ENCODE measurements at places on chromosomes 1 and 21.

GRCh38 chr21:41168391-41169257, 664 bp downstream of the BACE2 start:
- no peak for DNase-seq

- DNase-seq, result no peak
Measured at GRCh38 chr1:2088458-2088857, 38.2 kb downstream of the PRKCZ start.

- DNase-seq, result no peak
Measured at GRCh38 chr1:103274886-103275285, 166.6 kb upstream of the COL11A1 start.

DNA sequence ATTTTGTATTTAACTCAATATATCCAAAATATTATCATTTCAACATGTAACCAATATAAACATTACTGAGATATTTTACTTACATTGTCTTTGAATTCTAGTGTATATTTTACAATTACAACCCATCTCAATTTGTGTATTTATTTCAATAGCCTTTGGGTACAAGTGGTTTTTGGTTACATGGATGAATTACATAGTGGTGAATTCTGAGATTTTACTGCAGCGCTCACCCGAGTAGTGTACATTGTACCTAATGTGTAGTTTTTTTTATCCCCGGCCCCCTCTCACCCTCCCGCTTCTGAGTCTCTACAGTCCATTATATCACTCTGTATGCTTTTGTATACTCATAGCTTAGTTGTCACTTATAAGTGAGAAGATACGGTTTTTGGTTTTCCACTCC, 117.0 kb upstream of the GALNT2 start:
- DNase-seq, result no peak

- DNase-seq, result no peak
Measured at GRCh38 chr1:20413136-20413775, 72.8 kb downstream of the CAMK2N1 start.

DNA sequence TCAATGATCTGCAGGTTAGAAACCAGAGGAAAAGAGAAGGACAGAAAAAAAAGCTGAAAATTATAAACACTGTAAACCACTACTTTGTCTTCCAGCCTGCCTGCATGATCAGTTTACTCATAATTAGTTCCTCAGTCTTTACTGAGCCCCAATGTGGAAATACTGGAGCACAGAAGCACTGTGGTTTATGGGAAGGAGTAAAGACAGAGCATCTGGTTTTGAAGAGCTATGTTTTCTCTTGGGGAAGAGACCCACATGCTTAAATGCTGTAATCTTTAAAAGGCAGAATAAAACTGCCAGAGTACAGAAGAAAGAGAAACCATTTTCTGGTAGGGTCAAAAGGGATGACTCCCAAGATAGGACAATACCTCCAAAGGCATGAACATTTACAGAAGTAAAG, 159.0 kb upstream of the ZNHIT6 start:
- DNase-seq, result no peak

DNA sequence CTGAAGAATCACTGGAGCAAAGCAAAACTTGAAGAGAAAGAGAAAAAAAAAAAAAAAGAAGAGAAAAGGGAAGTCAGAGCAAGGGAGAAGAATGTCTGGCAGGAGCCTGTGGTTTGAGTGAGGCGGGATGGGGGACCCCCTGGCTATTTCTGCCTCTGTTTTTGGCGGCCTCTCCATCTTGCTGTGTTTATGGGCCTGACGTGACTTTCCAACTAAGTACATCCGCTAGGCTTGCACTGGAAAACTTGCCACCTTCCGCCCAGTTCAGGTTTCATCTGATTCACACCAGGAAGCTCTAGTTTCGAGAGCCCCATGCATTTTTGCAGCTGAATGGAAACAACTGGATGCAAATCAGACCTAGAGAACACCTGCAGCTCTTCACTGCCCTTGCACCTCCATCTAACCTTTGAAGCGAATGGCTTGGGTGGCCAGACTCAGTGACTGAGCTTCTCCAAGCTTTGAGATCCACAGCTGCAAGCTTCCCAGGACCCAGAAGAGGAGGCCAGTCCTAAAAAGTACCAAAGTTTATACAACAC, 28.0 kb downstream of the TBX15 start:
- no peak for DNase-seq

DNA sequence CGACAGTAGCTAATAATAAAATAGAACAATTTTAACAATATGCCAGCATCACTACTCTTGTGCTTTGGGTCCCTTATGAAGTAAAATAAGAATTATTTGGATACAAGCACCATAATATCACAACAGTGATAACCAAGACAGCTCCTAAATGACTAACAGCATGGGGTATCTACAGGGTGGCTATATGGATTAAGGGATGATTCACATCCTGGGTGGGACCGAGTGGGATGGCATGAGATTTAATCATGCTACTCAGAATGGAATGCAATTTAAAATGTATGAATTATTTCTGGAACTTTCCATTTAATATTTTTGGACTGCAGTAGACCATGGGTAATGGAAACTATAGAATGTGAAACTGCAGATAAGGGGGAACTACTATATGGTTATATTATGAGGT, 28.1 kb upstream of the B3GALNT2 start:
- DNase-seq, result no peak

DNA sequence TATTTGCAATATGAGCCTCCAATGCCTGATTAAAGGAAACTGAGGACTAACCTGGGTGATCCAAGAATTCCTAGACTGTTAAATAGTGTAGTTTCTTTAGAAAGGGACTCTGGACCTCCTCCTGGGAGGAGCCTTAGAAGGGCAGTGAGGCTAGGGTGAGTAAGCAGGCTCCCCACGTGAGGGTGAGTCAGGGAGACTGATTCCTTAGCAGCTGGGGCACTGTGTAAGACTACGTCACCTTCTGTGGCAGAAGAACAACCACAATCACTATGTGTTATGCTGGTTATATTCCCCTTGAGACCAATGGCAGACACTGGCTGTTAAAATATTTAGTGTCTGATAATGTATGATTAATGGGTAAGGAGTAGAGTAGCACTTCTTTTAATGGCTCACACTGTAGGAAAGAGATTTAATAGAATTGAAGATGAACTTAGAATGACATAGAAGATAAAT, 53.3 kb upstream of the SYT14 start:
- no peak for DNase-seq

DNA sequence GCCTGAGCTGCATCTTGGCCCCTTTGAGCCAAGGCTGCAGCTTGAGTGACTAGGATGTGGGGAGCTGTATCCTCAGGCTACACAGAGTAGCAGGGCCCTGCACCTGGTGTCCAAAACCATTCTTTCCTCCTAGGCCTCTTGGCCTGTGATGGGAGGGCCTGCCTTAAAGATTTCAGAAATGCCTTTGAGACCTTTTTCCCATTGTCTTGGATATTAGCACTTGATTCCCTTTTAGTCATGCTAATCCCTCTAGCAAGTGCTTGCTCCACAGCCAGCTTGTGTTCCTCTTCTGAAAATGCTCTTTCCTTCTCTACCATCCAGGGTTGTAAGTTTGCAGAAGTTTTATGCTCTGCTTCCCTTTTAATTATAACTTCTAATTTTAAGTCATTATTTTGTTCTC, 21.7 kb upstream of the KIRREL1 start:
- DNase-seq, result no peak

- no peak for DNase-seq
Measured at GRCh38 chr1:2961661-2962060, 59.6 kb upstream of the ACTRT2 start.

- DNase-seq, result no peak
Measured at GRCh38 chr1:160489513-160490261, 33.4 kb downstream of the SLAMF6 start.

DNA sequence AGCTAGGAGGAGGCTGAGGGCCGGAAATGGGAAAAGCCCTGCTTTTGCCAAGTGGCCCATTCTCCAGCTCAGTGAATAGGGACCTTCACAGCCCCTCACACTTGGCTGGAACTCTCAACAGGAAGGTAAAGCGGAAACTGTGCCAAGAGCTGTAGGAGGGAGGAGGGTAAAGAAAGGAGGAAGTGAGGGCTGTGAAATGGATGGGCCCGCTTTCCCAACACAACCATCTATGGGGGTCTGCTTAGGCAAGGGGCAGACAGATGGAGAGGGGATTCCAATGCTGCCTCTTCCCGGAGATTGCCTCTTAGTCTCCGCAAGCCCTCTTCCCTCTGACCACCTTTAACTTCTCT, 5.2 kb downstream of the INKA2 start:
- DNase-seq, result no peak

- DNase-seq, result no peak
Measured at GRCh38 chr1:23906731-23907130, 6.4 kb downstream of the CNR2 start.

DNA sequence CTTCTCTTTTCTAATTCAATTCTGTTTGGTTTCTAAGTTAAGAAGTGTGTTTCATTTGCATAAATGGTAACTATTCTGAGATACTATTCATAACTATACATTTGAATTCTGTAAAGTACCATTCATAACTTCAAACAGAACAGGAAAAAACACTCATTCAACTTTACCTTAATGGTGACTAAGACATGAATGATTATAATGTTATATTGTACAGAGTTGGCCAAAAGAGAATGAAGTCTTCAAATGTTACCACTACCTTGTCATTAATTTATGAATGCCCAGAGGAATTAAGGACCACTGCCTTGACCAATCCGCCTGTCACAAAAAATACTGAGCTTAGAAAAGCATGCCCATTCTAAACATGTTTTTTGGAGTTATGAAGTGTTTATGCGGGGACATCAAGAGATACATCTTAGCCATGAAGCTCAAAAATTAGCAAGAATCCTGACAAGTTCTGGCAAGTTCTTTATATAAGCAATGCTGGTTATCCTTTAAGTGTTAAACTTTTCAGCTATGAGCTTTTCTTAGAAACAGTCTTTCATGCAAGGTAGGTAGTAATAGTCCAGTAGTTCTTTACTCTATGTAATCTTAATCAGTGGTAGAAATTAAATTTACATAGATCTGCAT, 7.9 kb downstream of the WASF2 start:
- DNase-seq, result no peak

DNA sequence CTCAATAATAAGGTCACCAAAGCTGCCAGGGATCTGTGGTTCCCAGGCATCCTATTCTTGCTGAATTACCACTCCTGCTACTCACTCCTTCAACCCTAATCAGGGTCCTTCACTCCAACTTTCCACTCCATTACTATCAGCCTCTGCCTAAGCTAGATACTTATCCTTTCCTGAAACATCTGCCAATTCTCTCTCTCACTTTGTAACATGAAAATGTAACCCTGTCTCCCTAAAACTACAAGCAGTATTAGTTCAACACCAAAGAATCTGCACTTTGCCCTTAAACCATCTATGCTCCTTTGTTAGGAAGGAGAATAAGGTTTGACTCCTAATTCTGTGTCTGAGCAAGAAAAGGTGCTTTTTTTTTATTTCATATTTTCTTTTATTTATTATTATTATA, 15.5 kb upstream of the CXADR start:
- DNase-seq, result no peak

DNA sequence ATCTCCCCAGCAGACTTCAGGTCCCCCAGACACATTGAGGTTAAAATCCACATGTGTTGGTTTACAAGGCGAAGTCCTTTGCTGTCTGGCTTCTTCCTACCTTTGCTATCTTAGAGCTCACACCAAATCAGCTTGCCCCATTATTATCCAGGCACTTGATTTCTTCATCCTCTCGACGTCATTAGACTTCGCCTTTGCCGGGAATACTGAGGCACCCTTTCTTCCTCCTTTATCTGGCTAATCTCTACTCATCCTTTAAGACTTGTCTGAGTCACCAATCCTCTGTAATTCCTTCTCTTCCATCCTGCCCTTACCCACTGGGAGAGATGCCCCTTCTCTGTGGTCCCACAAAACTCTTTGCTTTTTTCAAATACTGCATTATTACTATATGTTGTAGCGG, 9.2 kb upstream of the XCL2 start:
- DNase-seq, result no peak

GRCh38 chr1:59368008-59368670, 71.2 kb downstream of the FGGY start:
- DNase-seq, result no peak

GRCh38 chr1:173354937-173355280, 122.2 kb upstream of the PRDX6 start:
- DNase-seq, result no peak

DNA sequence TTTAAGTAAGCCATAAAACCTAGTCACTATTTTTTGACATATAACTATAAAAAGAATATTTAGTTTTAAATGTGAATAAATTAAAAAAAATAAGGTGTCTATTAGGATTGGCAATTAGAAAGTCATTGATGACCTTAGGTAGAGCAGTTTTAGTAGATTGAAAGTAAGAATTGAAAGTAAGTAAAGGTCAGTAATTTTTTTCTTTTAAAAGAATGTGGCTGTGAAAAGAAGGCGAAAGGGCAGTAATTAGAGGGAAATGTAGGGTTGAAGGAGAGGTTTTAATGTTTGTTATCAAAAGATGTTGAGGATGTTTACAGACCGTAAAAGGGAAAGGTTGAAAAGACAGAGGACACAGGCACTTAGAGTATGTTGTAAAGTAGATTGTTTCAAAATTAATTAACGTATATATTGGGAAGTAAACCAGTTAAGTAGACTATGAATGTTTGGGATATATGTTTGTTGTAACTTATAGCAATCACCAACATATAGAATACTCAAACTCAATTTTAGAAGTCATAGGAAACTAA, 41.0 kb downstream of the ZFYVE9 start:
- DNase-seq, result no peak

DNA sequence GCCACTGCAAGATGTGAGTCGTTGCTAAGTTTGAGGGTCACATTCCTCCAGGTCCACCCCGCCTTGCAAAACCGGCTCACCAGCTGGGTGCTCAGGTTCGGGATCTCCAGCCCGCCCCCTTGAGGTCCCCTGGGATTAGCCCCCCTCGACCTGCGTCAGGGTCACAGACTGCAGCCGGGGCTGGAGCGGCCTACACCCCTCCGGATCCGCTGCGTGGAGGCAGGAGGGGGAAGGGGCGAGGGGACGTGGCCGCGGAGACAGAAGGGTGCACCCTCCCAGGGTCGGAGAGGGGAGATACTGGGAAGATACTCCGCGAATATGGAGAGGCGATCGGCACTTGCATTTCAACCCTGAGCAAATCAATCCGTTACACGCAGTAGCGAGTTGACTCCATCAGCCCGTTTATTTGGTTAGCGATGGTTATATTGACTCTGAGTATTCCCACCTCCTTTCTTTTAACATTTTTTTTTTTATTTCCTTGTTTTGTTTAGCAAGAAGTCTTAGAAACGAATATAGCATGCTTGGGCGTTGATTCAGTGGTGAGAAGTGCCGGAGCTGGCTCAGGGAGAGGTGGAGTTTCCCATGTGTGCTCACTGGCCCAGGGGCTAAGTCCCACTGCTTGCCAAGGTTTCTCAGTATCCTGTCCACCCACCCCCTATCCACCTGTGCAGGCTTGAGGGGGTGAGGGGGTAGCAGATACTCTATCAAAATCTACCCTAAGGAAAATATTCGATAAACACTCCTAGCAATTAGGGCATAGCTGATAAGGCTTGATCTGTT, 997 bp downstream of the IFNAR2 start:
- DNase-seq, result no peak

GRCh38 chr1:221829327-221830015, 87.6 kb upstream of the DUSP10 start:
- DNase-seq, result no peak
